ENCODE measurements at places on chromosomes 4 and X. TPM values are rescaled to one million over a fixed set of nuclear protein-coding genes. Genes with fewer than 3 reads are reported as not detected.

DCX gene
- not detected for total RNA-seq

- no peak for DNase-seq
These were observed 23.4 kb downstream of the FBXW7 start for GRCh38 chr4:152512483-152512882.

- DNase-seq = no peak
These were observed 443.2 kb upstream of the FGF16 start for GRCh38 chrX:77003956-77004355.

PRRG1 gene
- 9.8 TPM for total RNA-seq

SLC16A2 gene
- total RNA-seq = 68.5 TPM

GRCh38 chr4:136863756-136864155, 668.5 kb downstream of the PCDH18 start:
- DNase-seq = no peak

FOXR2 gene
- not detected for total RNA-seq

LEF1 gene
- not detected for total RNA-seq

- no peak for DNase-seq
These were observed 888.2 kb downstream of the RAB28 start for GRCh38 chr4:12595986-12596385.

VSIG4 gene
- not detected for total RNA-seq

GRCh38 chrX:37854148-37854547, 6.8 kb upstream of the DYNLT3 start:
- no peak for DNase-seq

ELK1 gene
- total RNA-seq = 44.5 TPM

NWD2 gene
- total RNA-seq = not detected

- no peak for DNase-seq
These were observed 9.4 kb downstream of the UVSSA start for GRCh38 chr4:1356181-1356998.

Data from HFFc6 (cell line).